NCI-H446 (cell line): ENCODE measurements at places on chromosomes 1 and 21.

DNA sequence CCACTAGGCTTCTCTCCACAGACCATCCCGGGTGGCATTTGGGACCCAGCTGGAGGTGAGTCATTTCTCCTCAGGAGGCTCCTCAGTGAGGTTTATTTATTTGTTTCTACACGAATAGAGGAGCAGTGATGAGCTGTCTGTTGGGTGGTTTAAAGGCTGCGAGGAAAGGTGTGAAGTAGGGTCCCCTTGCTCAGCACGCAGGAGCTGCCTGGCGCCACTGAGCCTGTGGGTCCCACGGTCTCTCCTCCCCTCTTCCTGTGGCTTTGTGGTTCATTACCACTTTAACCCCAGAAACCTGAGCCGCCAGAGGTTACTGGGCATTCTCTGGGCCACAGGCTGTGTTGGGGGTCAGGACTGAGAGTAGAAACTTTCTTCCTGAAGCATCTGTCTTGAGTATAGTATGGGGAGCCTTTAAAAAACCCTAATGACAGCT lies 39.9 kb downstream of the IL6R start:
- DNase-seq = peak; percentile 12

- DNase-seq = no peak
Observed at GRCh38 chr1:182662121-182662890, 22.1 kb downstream of the RGS8 start.

DNA sequence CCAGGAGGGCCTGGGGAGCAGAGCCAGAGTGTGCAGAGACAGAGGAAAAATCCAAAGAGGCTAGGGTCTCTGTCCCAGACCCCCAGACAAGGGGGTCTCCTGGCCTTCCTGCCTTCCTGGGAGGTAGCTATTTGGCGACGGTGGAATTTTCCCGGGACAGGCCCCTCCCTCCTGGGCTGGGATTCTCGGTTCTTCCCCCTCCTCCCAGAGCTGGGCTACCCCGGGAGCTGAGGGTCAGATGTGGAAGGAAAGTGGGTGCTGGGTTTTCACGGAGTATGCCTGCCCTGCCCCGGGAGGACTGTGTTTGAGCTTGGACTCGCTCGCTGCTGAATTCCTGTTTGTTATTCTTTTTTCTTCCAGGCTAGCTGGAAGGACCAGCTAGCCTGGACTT lies 759 bp downstream of the AMPD2 start:
- DNase-seq = peak; percentile 35

DNA sequence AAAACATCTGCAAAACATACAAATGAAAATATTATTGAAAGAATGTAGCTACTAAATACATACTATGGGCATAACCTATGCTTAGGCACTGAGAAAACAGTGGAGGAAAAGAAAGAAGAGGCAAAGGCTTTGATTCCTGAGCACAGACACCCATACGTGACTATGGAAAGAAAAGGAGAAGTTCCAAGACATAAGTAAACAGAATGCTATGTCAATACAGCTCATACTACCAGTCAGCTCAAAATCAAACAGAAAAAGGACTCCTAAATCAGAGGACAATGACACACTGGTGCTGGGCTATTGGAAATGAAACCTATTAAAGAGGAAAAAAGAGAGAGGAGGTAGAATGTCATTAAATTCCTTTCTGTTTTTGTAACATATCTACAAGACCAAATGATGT lies 225.4 kb downstream of the SMYD3 start:
- DNase-seq = no peak

- no peak for DNase-seq
Observed at GRCh38 chr1:20883766-20884165, 96.7 kb upstream of the HP1BP3 start.

- no peak for DNase-seq
Observed at GRCh38 chr1:204314171-204314892, 45.4 kb downstream of the PLEKHA6 start.

DNA sequence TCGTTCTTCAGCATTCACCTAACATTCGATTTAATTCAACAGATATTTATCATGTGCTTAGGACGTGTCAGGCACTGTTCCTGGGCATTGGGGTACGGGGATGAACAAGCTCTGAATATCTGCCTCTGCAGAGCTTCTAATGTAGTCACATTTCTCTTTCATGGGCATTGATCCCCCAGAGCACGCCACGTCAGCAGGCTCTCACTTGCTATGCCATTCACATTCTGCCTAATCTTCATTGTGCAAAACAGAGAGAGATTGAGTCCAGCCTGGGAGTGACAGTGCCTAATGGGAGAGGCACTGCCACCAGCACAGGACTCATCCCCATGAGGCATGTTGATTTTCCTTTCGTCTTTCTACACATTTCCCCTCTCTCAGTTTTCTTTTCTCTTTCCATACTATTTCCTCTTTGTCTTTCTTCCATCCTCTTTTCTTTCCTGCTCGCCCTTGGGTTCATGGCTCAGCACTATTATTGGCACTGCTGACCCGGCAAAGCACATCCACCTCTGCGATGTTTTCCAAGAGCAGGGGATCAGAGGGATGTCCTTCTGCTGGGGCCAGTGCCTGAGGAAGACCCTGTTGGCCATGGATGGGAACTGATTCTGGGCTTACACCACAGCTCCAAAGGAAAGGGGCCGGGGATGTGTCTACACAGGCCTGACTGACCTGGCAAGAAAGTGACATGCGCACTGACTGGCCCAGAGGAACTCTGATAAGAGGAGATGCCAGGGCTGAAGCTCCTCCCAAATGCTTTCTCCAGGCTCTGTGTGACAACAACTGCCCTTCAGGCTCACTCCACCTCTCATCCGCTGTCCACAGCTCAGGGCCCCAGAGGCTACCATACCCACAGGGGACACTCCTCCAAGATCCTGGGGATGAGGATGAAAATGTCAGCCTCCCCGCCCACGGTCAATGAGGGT lies 195.9 kb downstream of the TOMM20 start:
- DNase-seq = no peak

DNA sequence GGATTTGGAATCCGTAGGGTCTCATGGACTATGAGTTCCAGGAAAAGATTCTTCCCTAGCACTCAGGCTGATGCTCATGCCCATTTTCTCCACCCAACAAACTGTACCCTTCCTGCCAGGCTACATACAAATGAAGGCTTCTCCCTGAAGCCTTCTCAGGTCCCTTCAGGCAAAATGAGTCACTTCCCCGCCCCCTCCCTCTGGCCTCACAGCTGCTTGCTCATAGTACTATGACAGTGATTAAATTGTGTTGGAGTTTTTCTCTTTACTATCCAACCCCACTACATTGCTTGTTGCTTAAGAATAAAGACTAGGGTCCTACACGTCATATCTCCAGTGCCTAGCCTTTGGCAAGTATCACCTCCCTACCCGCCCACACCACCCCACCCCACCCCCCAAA lies 207.6 kb upstream of the NFIA start:
- peak; percentile 25 for DNase-seq

DNA sequence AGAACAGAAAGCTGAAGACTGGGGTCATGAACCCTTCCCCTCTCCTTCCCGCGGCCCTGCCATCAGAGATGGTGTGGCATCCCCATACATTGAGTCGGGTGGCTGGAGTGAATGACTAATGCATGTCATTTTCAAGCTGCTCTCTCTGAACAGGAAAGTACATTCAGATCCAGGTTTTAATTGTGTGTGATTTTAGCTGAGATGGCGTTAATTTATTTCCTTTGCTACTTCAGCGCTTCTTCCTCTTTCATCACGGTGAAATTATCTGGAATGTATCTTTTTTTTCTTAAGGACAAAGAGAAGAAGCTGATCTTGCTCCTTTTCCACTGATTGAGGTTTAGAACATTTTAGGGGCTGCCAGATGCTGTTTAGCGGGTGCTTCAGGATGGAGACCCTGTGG lies 8.6 kb upstream of the LRRN2 start:
- no peak for DNase-seq

DNA sequence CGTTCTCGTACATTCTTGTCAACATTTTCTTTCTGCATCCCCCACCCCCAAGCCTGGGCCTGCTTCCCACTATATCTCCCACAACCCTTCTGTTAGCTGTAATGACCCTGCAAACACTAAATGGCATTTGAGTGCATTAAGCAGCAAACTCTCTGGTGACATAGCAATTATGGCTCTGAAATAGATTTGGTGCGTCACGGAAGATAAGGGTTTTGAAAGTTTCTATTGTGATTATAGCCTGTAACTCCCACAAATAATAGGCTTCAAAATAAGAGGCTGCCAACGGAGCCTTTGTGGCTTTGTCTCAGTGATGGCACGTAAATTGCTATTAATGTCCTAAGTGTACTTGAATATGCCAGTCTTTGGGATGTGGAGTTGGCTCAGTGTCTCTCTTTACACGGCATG lies 277.6 kb downstream of the PBX1 start:
- no peak for DNase-seq

DNA sequence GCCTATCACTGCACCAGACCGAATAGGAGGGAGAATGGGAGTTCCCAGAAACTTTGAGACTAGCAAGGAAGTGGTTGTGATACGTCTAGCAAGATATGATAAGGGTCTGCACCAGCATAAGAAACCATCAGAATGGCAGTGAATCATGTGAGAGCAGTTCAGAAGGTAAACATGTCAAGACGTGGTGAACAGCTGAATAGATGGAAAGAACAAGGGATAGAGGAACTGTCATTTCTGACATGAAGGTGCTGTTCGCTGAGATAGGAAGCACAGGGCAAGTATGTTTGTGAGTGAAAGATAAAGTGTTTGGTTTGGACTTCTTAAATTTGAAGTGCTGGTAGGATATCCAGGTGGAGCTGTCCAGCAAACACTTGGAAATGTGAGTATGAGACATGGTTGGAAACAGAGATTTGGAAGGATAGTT lies 1.1 kb upstream of the AGO1 start:
- DNase-seq = no peak

- DNase-seq = no peak
Observed at GRCh38 chr1:22217811-22218460, 75.0 kb upstream of the WNT4 start.

GRCh38 chr1:219185486-219186117 lies 11.9 kb downstream of the LYPLAL1 start:
- DNase-seq = no peak

DNA sequence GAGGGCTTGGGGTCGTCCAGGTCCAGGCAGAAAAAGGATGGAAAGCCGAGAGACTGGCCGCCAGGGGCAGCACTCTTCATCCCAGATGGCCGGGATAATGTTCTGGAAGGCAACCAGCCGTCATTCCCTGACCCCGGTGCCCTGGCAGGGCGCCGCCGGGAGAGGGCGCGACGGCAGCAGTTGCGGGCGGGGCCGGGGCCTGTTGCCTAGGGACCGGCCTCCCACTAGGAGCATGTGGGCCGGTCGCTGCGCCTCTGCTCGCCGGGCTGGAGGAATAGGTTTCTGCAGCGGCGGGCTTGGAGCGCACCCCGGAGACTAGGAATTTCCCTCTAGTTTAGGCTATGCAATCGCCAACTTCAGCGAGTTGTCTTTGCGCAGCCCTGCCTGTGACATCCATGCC lies 11.0 kb downstream of the DMRTB1 start:
- no peak for DNase-seq

DNA sequence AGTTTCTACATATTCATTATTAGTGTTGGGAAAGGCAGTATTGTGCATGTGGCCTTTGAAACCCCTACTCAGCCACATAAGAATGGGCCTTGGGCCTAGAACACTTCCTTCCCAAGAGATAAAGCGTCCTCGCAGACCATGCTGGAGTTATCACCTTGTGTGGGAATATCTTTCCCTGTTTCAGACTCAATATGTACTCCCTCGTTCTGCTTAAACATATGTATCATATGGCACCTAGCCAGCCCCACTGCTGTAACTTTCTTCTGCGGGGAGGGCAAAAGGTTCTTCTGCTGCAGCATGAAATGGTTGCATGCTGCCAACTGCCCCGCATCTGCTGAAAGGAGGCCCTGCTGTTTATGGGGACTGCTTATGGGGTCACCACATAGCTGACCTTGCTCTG lies 92.0 kb downstream of the CRB1 start:
- peak; percentile 9 for DNase-seq

DNA sequence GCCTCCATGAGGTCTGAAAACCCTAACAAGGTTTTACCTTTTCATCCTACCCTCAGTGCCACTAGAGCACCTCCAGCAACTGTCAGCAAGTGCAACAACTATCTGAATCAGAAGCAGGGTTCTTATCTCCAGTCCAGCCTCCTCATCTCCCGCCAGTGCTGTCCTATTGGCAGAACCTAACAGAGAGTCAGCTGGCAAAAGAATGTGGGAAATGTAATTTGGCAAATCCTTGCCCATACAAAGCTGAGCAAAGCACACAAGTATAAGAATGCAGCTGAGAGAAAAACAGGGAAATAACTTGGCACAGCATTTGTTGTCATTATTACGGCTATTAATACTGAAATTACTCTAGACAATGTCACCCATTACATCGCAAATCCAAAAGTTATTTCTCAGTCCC lies 124.2 kb downstream of the ATP6V1G3 start:
- DNase-seq = no peak

DNA sequence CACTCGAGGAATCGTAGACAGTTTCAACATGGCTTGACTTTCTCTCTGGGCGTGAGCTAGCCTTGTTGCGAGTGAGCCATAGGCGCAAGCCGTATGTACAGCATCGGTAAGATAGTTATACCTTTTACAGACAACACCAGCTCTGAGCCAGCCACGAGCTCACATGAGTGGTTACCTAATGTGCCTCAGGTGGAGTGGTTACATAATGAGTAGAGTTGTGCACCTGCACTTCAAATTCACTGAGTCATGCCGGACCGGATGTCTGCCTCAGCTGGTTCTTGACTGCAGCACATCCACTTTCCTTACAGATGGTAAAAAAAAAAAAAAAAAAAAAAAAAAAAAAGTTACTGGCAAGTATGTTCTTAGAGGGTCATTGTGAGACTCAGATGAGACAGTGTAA lies 360.4 kb upstream of the NR5A2 start:
- DNase-seq = no peak

GRCh38 chr1:39789571-39790110 lies 976 bp upstream of the BMP8B start:
- DNase-seq = no peak

DNA sequence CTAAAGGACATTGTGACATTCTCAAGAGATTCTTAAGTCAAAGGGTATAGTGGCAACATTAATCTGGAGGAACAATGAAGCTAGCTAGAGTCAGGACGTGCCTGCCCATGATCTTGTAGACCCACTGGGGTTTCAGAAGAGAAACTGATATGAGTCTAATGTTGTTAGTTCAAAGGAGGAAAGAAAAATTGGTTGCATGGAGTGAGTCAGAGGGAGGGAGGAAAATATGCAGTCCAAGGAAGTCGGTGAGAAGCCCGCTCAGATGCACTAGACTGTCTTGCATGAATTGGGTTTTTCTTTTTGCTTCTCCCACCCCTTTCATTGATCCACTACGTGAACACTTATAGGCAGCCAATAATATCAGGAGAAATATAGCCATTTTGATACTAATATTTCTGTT lies 53.8 kb upstream of the SYT14 start:
- DNase-seq = no peak

- DNase-seq = no peak
Observed at GRCh38 chr1:30730346-30731108, 7.1 kb upstream of the MATN1 start.

- DNase-seq = no peak
Observed at GRCh38 chr1:12035312-12035711, 16.0 kb downstream of the MIIP start.

DNA sequence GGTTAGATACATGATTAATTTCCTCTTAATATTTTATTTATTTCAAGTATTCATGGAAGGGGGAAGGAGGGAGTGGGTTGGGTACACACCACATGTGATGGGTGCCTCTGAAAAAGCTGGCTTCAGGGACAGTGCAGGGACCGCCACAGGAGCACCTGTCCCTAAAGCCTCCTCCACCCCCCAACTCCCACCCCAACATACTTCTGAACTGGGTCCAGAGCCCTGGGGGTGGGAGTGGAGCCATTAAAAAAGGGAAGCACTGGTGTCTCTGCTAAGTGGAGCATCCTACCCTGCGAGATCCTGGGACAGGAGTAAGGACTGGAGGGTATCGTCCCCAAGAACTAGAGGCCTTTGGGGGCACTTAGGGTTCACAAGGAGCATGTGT lies 5.6 kb upstream of the CLEC20A start:
- no peak for DNase-seq

GRCh38 chr1:83854456-83854855 lies 144.5 kb downstream of the TTLL7 start:
- no peak for DNase-seq
